ENCODE measurements at places on chromosomes 3 and 15. TPM values are rescaled to one million over a fixed set of nuclear protein-coding genes. Genes with fewer than 3 reads are reported as not detected.

The GABRG3 gene
- not detected for total RNA-seq

The PLXNA1 gene
- total RNA-seq = 36.0 TPM

The SLCO2A1 gene
- under 0.01 TPM for total RNA-seq

The CORO2B gene
- total RNA-seq = 15.7 TPM

The PP2D1 gene
- not detected for total RNA-seq

The ZNF35 gene
- total RNA-seq = 11.2 TPM

The ANO10 gene
- total RNA-seq = 138 TPM

All from fibroblast of lung (primary cell).